ENCODE measurements at places on chromosomes 13 and 19. TPM values are rescaled to one million over a fixed set of nuclear protein-coding genes. Genes with fewer than 3 reads are reported as not detected.
A peak's percentile ranks its signal among the peaks of the same experiment; 100 is the strongest.

DNA sequence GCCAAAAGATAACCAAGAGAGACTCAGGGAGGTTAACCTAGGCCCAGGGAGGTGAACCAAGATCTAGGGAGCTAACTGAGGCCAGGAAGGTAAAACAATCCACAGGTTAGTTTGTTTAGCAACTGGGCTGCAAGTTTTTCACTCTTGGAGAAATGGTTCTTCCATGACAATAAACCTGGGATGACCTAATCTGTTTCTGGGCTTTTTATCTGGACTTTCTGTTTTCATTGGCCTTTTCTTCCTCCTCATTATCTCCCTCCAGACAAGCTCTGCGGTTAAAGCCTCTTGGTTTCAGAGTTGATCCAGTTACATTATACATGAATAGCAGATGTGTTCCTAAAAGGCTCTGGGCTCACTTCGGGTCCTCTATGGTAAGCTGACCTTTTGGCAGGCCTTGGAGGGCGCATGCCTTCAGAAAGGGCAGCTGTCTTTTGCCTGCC, 44.2 kb downstream of the PCDH8 start:
- peaks cover 4% of the 10 kb centered on the region for H3K27me3 ChIP-seq
- peaks cover 2% of the 10 kb centered on the region for H3K4me1 ChIP-seq
- no peak overlapping the region for H3K4me3 ChIP-seq

GRCh38 chr19:3202346-3202745, 16.6 kb downstream of the NCLN start:
- no peak overlapping the region for H3K27ac ChIP-seq
- H3K4me3 ChIP-seq: no peak overlapping the region
- no peaks in the 10 kb centered on the region for H3K4me1 ChIP-seq
- no peaks in the 10 kb centered on the region for H3K27me3 ChIP-seq
- no peaks in the 10 kb centered on the region for H3K36me3 ChIP-seq

GRCh38 chr13:93476175-93476574, 249.6 kb downstream of the GPC6 start:
- H3K4me3 ChIP-seq: no peak overlapping the region
- no peak overlapping the region for H3K27ac ChIP-seq
- H3K4me1 ChIP-seq: no peaks in the 10 kb centered on the region
- H3K27me3 ChIP-seq: no peaks in the 10 kb centered on the region
- no peaks in the 10 kb centered on the region for H3K36me3 ChIP-seq

The CPB2 gene
- total RNA-seq: not detected

DNA sequence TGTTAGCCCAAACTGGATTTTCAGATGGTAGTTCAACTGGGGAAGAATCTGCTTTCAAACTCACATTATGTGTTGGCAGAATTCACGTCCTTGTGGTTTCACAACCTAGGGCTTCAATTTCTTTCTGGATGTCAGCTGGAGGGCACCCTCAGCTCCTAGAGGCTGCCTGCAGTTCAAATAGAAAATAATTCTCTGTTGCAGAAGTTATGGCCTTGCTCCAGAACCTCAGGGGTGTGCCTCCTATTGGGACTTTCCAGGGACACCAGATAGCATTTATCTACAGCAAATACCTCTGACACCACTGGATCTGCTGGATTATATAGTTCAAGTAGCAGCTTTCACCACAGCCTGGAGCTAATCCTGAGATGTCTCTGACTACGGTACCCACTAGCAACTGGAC, 11.8 kb upstream of the RB1 start:
- H3K27me3 ChIP-seq: peaks cover 38% of the 10 kb centered on the region
- H3K36me3 ChIP-seq: no peaks in the 10 kb centered on the region
- H3K27ac ChIP-seq: no peak overlapping the region
- no peak for DNase-seq

The C1QTNF9 gene
- not detected for total RNA-seq

GRCh38 chr13:35785576-35786303, 309.3 kb upstream of the MAB21L1 start:
- no peak for DNase-seq
- H3K4me3 ChIP-seq: no peak overlapping the region
- no peaks in the 10 kb centered on the region for H3K36me3 ChIP-seq

DNA sequence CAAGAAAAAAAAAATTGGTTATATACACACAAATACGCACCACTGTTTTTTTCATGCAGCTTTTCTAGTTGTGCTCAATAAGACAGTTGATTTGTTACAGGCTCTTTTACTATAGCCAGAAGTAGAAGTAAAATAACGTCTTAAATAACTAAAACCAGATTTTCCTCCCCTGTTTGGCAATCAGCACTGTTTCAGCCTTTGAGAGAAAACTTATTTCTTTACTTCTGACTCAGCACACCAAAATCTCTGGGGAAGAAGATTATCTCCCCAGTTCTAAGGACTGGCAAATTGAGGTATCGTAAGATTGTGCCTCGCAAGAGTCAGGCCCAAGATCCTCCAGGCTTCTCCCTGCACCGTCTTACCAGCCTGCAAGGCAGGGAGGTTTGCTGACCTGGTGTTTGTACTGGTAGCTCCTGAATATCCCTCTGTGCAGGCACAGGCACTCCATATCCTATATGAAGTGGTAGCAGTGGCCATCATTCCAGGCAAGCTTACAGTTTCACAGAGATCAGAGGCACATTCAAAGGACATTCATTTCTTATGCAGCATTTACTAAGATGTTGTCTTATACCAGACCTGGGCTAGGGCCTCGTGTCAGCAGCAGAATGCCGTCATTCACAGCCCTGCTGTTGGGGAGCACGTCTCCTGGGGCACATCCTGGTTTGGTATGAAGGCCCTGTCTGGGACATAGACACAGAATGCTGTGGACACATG, 268.2 kb downstream of the ZNF536 start:
- peaks cover 2% of the 10 kb centered on the region for H3K27me3 ChIP-seq
- H3K36me3 ChIP-seq: no peaks in the 10 kb centered on the region
- no peak overlapping the region for H3K27ac ChIP-seq
- H3K4me1 ChIP-seq: no peaks in the 10 kb centered on the region
- H3K4me3 ChIP-seq: no peak overlapping the region

The CYP2A7 gene
- not detected for total RNA-seq

The ZNF577 gene
- total RNA-seq: 6.3 TPM

The OR10H3 gene
- total RNA-seq: not detected

GRCh38 chr13:107801621-107802020, 413.7 kb downstream of the LIG4 start:
- no peaks in the 10 kb centered on the region for H3K36me3 ChIP-seq
- DNase-seq: no peak
- no peak overlapping the region for H3K4me3 ChIP-seq
- H3K27me3 ChIP-seq: no peaks in the 10 kb centered on the region
- no peak overlapping the region for H3K27ac ChIP-seq

DNA sequence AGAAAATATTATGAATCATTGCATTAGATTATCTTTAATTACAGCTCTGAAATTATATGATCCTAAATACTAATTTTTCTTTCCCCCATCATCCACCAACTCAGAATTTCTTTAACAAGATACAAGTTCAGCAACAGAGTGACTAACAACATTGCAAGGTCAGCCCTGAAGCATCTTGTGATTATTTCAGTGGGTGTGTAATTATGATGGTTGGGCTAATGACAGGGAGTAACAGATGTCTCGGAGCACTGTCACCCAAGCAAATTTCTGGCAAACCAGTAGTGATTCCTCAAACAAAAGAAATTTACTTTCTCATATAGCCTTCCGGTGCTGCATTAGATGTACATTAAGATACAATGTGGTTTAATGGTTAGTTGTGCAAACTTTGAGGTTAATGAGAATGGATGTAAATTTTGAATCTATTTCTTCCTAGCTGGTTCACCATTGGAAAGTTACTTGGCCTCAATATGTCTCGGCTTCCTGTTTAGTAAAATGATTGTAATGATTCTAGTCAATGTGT, 238.9 kb downstream of the ITGBL1 start:
- no peak for DNase-seq
- H3K27me3 ChIP-seq: peaks cover 4% of the 10 kb centered on the region
- H3K36me3 ChIP-seq: no peaks in the 10 kb centered on the region
- H3K4me1 ChIP-seq: no peaks in the 10 kb centered on the region
- H3K4me3 ChIP-seq: no peak overlapping the region
- no peak overlapping the region for H3K27ac ChIP-seq

- H3K27me3 ChIP-seq: no peaks in the 10 kb centered on the region
- H3K36me3 ChIP-seq: peaks cover 7% of the 10 kb centered on the region
- H3K27ac ChIP-seq: peak overlapping the region; percentile 98
- peak; percentile 53 for DNase-seq
Measured at GRCh38 chr13:110714797-110715394, 1.4 kb downstream of the ING1 start.

DNA sequence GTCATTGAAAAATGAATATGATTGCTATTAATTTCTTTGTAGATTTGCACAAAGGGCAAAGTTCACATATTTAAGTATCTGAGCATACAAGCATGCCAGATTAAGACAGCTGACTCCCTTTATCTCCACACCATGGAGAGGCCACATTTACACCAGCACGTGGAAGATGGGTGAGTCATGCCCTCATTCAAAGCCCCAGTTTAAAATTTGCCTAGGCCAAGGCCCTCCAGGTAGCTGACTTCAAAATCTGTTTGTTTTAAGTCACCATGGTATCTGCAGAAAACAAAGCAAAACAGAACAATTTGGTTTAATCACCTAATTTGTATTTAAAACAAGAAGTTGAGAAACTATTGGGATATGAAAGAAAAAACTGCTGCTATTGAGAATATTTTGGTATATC, 109.2 kb downstream of the ESD start:
- H3K4me1 ChIP-seq: peaks cover 33% of the 10 kb centered on the region
- no peak for DNase-seq
- H3K27me3 ChIP-seq: no peaks in the 10 kb centered on the region
- peaks cover 19% of the 10 kb centered on the region for H3K36me3 ChIP-seq
- no peak overlapping the region for H3K4me3 ChIP-seq

DNA sequence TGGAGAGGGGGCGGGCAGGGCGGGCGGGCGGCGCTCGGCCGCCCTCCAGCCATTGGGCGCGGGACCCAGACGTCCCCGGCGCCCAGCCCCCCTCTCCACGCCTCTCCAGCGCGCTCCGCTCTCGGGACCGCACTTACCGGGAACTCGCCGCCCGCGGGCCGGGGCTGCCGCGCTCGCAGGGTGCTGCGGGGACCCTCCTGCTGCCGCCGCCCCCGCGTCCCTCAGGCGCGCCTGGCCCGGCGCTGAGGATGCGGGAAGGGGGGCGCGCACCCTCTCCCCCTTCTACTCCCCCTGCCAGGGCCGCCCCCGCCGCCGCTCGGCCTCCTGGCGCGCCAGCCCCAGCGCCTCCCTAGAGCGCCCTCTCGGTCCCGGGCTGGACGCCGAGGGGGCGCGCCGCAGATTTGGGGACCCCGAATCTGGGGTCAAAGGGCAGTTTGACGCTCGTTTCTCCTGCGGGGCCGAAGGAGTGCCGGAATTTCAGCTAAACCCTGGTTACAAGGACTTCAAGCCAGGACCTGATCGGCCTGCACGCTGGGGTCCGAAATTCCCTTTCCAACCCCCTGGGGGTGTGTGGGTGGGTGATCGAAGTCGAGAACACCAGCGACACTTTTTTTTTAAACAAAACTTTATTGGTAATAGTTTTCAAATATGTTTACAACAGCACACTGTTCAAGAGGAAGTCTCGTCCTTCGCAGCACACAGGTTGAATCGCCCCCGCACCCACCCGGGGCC, 696 bp upstream of the SAMD1 start:
- H3K27ac ChIP-seq: peak overlapping the region; percentile 100
- H3K4me1 ChIP-seq: peaks cover 16% of the 10 kb centered on the region
- DNase-seq: peak; percentile 74
- H3K4me3 ChIP-seq: peak overlapping the region; percentile 99
- peaks cover 35% of the 10 kb centered on the region for H3K36me3 ChIP-seq

DNA sequence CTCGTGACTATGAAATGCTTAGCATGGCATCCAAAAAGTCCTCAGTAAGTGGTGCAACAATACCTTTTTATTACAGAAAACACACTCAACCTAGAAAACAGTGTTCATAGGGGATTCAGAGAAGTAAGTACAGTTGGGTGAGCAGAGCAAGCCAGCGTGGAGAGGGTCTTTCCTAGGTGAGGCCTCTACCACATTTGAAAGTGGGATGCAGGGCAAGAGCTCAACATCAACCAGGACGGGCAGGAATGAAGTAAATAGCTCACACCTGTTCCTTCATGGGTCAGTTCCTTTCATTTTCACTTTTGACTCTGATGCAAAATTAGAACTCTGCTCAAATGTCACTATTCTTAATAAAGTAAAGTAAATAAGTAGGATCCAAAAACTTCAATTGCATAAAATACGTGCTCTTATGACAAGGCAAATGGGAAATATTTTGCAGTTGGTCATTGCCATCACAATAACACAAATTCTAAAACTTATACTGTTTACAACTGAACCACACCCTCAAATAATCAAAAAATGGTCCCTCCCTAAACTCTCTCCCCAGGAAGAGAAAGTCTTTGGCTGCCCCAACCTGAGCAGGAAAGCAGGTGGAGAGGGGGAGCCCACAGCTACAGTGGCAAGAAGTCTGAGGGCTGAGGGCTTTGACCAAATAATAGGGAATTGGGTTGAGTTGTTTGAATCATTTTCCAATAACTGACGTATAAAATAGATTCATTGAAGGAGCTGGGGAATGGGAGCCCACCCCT, 20.2 kb downstream of the CHAMP1 start:
- H3K36me3 ChIP-seq: peaks cover 1% of the 10 kb centered on the region
- DNase-seq: no peak
- H3K4me1 ChIP-seq: peaks cover 19% of the 10 kb centered on the region
- H3K4me3 ChIP-seq: no peak overlapping the region

The ZNF726 gene
- 10.7 TPM for total RNA-seq

The RAB3A gene
- 11.0 TPM for total RNA-seq

- H3K4me1 ChIP-seq: peaks cover 39% of the 10 kb centered on the region
- H3K36me3 ChIP-seq: peaks cover 9% of the 10 kb centered on the region
- H3K4me3 ChIP-seq: no peak overlapping the region
- peaks cover 52% of the 10 kb centered on the region for H3K27me3 ChIP-seq
Measured at GRCh38 chr19:48395170-48395455, 1.6 kb downstream of the GRIN2D start.

DNA sequence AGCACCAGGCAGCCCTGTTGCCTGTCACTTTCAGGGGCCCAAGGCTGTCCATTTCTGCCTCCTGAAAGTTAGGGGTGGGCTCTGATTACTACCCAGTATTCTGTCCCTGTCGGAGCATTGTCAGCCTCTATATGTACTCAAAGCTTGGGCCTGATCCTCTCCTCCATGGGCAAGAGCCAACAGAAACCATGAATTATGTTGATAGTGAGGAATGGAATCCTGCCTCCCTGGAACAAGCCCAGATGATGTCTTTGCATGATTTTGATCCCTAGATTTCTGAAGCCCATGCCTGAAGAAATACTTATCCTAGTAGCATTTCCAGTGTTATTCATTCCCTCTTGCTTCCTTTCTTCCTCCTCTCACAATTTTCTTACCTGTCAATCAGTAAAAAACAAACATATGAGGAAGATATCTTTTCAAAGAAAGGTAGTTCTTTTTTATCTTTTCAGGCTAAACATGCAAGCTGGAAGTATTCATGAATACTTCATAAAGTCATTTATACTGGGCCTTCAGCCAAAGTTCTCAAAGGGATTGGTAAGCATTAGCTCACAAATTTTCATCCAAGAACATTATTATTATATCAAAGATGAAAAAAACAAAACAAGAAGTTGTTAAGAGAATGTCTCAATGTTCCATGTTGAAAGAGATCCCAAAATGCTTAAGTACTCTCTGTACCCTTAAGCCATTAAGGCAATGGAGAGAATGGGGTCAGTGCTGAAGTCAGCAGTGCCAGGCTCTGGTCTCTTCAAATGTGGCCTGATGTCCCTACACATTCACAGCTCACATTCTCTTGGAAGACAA, 171.7 kb downstream of the NHLRC3 start:
- no peak overlapping the region for H3K27ac ChIP-seq
- no peak overlapping the region for H3K4me3 ChIP-seq
- peaks cover 5% of the 10 kb centered on the region for H3K27me3 ChIP-seq
- H3K36me3 ChIP-seq: no peaks in the 10 kb centered on the region
- no peak for DNase-seq
- no peaks in the 10 kb centered on the region for H3K4me1 ChIP-seq

Data from activated T-helper 1 cell treated with anti-CD3 and anti-CD28 coated beads, Interleukin-12 subunit alpha, Interleukin-12 subunit beta, Interleukin-2, Interleukin-4 antibody, amounts not matched to agents 30 ng/mL and 10 ng/mL and 1 ng/mL, durations not matched to agents 14 hours and 24 hours and 36 hours (primary cell).